ENCODE measurements at places on chromosomes 2 and 18. TPM values are rescaled to one million over a fixed set of nuclear protein-coding genes. Genes with fewer than 3 reads are reported as not detected.

Gene DOK6
- not detected for total RNA-seq

Gene FAM237A
- total RNA-seq = not detected

Gene TRABD2A
- 20.0 TPM for total RNA-seq

Gene ABCG5
- total RNA-seq = not detected

Gene WDFY1
- total RNA-seq = 41.8 TPM

Gene ANKRD30B
- total RNA-seq = not detected

Gene OR6B2
- total RNA-seq = not detected
